ENCODE measurements at places on chromosomes 3 and 15.

DNA sequence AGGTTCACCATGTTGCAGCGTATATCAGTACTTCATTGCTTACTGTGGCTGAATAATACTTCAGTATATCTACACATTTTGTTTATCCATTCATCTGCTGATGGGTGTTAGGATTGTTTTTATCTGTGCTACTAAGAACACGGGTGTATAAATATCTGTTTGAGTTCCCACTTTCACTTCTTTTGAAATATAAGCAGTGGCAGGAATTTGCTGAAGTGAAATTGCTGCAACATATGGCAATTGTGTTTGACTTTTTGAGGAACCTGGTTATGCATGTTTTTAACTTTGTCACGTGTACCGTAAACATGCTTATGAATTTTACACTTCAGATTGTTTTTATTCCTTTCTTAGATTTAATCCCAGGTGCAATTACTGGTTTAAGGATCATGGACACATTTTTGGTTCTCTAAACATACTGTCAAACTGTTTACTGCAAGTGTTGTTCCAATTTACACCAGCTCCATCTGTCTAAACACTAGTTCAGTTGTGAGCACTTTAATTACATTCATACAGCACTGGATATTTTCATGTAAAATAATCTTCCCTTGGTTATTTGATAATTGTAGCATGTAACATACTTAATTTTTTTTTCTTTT is 23.1 kb downstream of the TRAK1 start:
- DNase-seq: no peak

DNA sequence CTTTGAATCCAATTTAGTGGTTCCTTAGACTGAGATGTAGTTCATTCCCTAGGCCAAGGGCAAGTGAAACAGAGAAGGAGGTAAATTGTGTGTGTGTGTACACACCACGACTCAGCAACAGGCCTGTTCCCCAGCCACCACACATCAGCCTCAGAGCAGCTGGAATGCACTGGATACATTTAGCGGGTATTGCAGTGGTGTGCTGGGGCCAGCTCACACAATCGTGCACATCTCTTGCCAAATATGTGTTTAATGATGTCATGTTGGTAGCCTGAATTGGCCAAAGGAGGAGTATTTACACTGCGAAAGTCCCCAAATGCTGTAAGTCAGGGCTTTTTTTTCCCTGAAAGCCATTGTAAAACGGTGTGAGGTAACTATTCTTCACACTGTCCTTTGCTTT is 82.3 kb downstream of the RBPMS2 start:
- DNase-seq: no peak

GRCh38 chr15:49720261-49720660 is 99.4 kb downstream of the DTWD1 start:
- no peak for DNase-seq

DNA sequence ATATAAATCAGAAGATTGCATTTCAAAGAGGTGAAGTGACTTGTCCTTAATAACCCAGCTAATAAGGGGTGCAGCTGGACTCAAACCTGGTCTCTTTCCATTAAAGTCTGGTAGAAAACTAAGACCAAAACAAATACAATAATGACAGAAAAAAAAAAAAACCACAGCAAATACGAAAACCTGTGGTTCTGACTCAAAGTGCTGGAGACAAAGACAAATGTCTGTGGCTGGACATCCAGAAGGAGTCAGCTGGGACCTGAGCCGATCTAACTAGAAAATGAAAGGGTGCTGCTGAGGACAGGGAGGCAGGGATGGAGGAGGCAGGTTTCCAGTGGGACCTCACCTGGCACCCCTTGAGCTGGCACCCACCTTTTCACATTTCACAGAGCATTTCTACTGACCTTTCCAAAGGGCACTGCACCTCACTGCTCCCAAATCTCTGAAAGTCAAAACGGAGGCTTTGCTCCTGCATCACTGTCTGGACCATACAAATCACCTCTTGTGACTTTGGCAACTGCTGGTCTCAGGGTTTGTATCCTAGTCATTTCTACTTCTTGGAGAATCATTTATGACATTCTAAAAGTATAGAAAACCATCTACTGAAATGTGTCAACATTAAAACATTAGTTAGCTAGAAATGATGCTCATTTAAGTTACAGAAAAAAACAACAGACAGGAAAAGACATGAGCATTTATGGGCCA is 61.7 kb downstream of the CCNL1 start:
- no peak for DNase-seq

DNA sequence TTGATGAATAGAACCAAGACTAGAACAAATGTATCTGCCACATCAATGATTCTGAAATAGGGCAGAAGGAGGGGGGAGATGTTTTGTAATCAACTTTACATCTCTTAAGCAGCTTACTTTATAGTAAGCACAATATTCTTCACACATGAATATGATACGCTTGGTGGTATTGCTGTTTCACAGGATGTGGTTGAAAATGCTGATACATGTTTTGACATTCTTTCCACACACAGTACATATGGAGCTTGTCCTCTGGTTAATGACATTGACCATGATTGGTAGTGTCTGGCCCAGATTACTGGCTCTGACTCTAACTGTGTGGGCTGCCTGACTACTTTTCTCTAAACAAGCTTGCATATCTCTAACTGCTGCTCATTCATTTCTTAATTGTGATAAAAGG is 168.9 kb downstream of the KLHL25 start:
- no peak for DNase-seq

DNA sequence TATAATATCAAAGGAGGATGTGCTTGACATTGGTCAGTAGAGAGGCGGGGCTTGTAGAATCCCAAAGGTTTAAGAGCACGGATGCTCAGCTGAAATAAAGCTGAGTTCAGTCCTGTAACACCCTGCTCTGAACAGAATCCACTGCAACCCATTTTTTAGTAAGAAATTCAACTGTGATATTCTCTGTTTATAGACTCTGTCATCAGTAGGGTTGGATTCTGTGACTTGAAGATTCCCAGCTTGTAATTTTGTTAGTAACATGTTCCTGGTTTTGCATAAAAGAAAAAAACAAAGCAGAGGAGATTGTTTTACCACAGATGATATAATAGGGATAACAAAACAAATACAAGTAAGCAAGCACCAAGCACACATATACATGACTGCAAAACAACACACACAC is 324.6 kb upstream of the NR2F2 start:
- DNase-seq: no peak

GRCh38 chr3:187104933-187105332 is 34.4 kb downstream of the RPL39L start:
- no peak for DNase-seq

Measured in NCI-H2107 (cell line).